ENCODE measurements at places on chromosomes 13 and 19.

DNA sequence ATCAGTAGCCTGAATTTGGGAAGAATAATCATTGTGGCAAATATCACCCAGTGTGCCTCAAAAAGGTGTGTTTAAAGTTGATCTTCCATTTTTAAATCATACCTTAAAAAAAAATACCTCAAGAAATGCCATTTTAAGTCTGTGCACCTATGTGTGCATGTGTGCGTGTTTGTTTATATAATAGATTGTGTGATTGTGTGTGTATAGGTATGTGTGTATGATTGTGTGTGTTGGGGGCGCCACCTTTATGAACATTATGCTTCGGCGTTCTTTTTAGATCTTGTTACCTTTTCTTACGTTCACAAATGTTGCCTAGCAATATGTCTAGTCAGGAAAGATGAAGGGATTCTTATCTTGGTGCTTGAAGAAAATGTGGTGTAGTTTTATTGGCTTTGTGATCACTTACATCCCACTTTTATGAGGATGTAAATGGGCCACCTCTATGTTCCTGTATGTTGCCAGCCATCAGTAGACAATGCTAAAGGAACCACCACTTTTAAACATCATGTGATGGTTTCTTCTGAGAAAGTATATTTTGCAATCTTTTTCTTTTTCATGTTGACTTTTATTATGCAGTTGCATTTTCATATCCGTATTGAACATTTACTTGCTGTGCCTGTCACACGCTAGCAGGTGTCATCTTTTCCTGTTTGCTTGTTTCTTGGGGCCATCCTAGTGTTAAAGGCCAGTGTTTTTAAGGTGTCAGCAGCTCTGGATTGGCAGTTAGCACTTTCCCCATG is 2.2 kb upstream of the IRS2 start:
- DNase-seq = no peak

- DNase-seq = peak; percentile 21
These were observed 158.9 kb downstream of the ZIC5 start for GRCh38 chr13:99812625-99813024.

DNA sequence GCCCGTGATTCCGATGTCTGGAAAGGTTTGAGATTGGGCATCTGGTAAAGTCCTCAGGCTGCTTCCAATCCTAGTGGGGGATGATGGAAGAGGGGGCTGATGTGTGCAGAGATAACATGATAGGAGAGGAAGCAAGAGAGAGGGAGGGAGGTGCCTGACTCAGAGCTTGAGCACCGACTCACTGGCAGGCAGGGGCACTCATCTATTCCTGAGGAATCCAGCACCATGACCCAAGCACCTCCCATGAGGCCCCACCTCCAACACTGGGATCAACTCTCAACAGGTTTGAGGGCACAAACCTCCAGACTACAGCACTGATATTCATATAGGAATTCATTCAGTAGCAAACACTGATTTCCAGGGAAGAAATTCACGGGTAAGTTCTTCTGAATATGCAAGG is 5.6 kb upstream of the SIGLEC9 start:
- DNase-seq = no peak

GRCh38 chr19:10756791-10757190 is 38.9 kb downstream of the DNM2 start:
- DNase-seq = no peak

- DNase-seq = no peak
These were observed 203.2 kb downstream of the FGF14 start for GRCh38 chr13:102198418-102199311.

DNA sequence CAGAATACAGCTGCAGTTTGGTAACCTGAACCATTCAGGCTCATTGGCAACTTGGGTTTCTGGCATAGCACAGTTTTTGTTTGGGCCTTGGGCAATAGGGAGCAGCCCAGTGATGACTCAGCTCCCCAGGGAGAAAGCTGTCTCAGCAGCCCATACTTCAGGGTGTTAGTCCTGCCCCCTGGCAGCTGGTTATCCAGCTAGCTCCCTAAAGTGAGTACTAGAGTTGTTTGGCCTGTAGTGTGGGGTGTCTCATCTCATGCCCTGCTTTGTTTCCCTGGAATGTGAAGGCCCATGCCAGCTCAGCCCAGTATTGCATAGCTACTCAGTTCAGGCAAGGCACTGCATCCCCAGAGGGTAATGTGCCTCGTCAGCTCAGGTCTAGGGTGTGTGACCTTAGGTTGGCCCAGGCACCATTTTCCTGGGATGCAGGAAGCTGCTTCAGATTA is 18.2 kb upstream of the ZNF543 start:
- peak; percentile 85 for DNase-seq

DNA sequence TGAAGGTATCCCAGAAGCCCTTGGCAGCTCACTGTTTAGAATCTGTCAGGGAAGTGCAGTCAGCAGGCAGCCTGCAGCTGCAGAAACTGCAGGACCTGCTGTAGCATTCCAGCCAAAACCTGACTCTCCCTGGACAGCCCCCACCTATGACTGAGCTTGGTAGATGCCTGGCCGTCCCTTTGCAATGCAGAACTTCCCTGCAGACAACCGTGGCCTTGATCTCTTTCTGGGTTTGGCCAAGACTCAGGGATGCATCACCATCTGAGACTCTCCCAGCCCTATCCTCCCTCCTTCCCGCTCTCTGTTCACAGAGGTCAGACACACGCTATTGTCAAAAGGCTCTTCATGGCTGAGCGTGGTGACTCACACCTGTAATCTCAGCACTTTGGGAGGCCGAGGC is 99.4 kb downstream of the ZNF557 start:
- DNase-seq = no peak

DNA sequence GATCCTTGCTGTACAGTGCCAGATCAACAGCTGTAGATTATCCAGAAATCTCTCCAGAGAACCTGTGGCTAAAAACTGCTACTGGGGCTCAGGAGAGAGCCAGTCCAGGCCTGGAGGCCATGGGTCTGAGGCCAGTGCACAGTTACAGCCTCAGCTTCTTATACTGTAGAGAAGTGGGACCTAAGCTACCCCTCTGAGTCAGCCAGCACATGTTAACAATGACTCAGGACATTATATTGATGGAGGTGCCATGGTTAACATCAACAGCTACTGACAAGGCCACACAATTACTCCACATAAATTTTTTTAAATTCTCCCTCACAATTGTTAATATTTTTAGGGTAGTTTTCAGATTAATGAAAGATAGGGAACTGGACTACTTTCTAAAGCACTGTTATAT is 138.5 kb downstream of the RBM26 start:
- DNase-seq = no peak

- no peak for DNase-seq
These were observed 650 bp upstream of the FUT5 start for GRCh38 chr19:5870986-5871394.

DNA sequence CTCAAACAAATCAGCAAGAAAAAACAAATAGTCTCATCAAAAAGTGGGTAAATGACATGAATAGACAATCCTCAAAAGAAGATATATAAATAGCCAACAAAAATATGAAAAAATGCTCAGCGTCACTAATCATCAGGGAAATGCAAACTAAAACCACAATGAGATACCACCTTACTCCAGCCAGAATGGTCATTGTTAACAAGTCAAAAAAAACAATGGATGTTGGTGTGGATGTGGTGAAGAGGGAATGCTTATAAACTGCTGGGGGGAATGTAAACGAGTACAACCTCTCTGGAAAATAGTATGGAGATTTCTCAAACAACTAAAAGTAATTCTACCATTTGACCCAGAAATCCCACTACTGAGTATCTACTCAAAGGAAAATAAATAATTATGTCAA is 239.2 kb upstream of the RFC3 start:
- no peak for DNase-seq

DNA sequence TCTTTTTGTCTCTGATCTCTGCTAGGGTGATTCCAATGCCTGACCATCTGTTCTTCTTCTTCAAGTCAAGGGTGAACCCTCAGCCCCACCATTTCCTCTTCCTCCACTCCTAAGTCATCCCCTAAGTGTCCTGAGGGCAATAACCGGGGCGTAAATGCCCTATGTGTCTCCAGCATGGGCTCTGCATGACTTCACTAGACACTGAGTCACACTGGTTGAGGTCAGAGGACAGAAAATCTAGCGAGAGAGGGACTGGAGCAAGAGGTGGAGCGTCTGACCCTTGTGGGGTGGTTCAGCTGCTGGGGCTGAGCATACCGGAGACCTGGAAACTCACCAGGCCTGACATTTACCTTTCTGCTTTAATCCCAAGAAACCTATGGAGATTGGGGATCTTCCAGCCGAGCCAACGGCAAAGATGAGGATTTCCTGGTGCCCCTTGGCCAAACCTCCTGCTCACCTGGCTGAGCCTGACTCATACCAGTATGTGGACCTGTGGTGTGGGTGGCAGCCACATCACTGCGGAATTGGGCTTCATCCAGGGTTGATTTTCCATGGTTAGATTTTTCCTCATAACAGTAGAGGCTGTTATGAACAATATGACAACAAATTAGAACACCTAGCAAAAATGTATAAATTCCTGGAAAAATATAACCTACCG is 26.9 kb downstream of the SCGB2B2 start:
- DNase-seq = no peak

- DNase-seq = no peak
These were observed 19.5 kb downstream of the CHST8 start for GRCh38 chr19:33641261-33641660.

DNA sequence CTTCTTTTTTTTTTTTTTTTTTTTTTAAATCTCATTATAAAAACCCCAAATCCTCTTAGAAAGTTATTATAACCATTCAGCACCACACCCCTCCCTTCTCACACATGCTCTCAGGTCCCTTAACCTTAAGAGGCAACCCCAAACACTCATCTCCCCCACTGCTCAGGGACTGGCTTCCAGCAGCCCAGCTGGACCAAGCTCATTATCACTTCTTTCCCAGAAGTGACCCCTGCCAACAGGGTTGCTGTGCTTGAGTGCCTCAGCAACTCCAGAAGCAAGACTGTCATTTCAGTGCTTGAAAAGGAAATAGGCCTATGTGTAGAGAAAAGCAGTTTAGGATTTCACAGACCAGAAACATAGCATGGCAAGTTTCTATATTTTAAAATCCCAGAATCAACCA is 84.3 kb downstream of the SLAIN1 start:
- DNase-seq = no peak

DNA sequence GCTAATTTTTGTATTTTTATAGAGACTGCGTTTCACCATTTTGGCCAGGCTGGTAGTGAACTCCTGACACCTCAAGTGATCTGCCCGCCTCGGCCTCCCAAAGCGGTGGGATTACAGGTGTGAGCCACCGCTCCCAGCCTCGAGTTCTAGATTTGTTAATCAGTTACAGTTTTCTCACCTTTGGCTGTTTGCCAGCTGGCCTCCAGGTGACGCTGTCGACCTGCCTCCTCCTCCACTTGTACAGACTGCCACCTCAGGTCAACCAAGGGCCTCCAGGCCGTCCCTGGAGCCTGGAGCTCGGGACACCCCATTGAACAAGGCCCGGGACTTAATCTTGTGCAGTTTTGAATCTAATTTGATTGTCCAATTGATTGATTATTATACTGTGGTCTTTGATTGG is 45.5 kb downstream of the IER2 start:
- DNase-seq = no peak

GRCh38 chr13:78030341-78030896 is 111.8 kb upstream of the EDNRB start:
- DNase-seq = no peak

DNA sequence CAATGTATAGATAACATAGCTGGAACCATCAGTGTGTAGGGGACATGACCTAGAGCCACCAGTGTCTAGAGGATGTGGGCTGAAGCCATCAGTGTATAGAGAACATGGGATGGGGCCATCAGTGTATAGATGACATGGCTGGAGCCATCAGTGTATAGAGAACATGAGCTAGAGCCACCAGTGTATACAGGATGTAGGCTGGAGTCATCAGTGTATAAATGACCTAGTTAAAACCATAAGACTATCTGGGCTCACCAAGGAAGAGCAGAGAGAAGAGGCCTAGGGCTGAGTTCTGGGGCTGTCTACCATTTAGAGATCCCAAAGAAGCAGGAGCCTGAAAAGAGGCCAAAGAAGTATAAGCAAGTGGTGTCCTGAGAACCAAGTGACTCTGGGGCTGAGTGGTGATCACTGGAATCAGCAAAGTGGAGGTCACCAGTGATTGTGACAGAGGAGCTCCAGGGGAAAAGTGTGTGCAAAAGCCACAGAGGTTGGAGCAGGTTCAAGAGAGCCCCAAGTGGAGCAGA is 41.0 kb downstream of the RFX2 start:
- no peak for DNase-seq

GRCh38 chr13:47474839-47475238 is 526.2 kb downstream of the SUCLA2 start:
- no peak for DNase-seq

DNA sequence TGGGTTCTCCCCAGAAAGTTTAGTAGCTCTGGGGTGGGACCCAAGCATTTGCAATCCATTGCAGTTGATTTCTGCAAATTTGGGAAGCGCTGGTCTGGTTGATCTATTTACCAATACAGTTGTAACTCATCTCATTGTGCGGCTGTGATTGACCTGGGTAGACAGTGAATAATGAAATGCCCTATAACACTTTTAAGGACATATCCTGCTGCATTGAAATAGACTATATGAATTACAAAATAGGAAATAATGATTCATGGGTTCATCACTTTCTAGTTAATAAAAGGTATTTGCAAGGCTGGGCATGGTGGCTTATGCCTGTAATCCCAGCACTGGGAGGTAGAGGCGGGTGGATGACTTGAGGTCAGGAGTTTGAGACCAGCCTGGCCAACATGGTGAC is 59.0 kb upstream of the FARP1 start:
- no peak for DNase-seq

- no peak for DNase-seq
These were observed 24.5 kb upstream of the FREM2 start for GRCh38 chr13:38662362-38662761.

DNA sequence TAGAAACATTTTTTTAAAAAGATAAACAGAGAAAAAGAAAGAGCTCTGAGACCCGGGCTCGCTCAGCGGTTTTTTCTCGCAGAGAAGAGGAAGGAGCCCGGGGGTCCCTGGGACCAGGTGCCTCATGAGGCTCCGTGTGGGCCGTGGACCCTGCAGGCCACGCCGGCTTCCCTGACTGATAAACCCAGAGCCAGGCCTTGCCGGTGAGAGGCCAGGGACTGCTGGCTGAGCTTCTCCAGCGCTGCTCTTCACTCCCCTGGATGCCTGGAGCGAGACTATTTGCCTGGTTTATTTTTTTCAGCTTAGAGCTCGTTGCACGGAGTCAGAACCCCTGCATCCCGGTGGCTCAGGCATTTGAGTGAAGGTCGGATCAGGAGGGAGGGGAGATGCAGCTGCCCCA is 53.4 kb upstream of the F7 start:
- no peak for DNase-seq

GRCh38 chr13:113764793-113765563 is 6.0 kb downstream of the TMEM255B start:
- DNase-seq = no peak

DNA sequence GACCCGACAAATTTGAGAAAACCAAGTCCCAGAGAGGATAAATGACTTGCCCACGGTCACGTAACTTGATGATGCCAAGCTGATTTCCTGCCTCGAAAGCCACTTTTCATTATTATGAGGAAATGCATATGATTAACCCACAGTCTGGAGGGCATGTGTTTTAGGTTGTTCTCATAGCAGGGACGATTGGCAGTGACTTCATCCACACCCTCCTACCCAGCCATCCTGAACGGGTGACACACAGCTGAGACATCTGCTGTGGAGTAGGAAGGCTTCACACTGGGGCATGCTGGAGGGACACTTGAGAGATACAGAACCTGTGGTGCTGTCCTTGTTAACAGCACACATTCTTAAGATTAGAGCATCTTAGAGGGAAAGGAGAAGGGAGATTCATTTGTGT is 65.4 kb upstream of the WDFY2 start:
- DNase-seq = no peak

- no peak for DNase-seq
These were observed at the start of gene APC2 for GRCh38 chr19:1449467-1450442. APC2 (plus strand) TSS chr19:1450121; CDS start chr19:1453002, 2,881 bp downstream.

Data from AG04449 (cell line).